ENCODE measurements at places on chromosomes 1 and 21. TPM values are rescaled to one million over a fixed set of nuclear protein-coding genes. Genes with fewer than 3 reads are reported as not detected.

The AXDND1 gene
- total RNA-seq: 0.20 TPM

The NOTCH2NLA gene
- 46.2 TPM for total RNA-seq

The IFI16 gene
- total RNA-seq: 13.3 TPM

The PROK1 gene
- not detected for total RNA-seq

The AMY1A gene
- not detected for total RNA-seq

The LIPI gene
- total RNA-seq: not detected

The GPR52 gene
- total RNA-seq: 1.0 TPM

The RXFP4 gene
- total RNA-seq: not detected

The TMEM269 gene
- 0.20 TPM for total RNA-seq

The HSF2BP gene
- 3.5 TPM for total RNA-seq

The IL19 gene
- not detected for total RNA-seq

The ADAMTS4 gene
- 2.8 TPM for total RNA-seq

The SLC9C2 gene
- total RNA-seq: not detected

The ATP1A4 gene
- total RNA-seq: not detected

The CD247 gene
- total RNA-seq: not detected

The SELE gene
- not detected for total RNA-seq

The LCE2A gene
- total RNA-seq: not detected

The C1orf87 gene
- total RNA-seq: 0.65 TPM

The S100A7 gene
- total RNA-seq: not detected

The PPP1R8 gene
- 39.7 TPM for total RNA-seq

The MAP3K21 gene
- 0.17 TPM for total RNA-seq

The DIO1 gene
- not detected for total RNA-seq

The ZBTB8OS gene
- total RNA-seq: 41.1 TPM

The MATN1 gene
- 0.47 TPM for total RNA-seq

The CFAP74 gene
- not detected for total RNA-seq

The HOOK1 gene
- total RNA-seq: 0.31 TPM

The KANK4 gene
- total RNA-seq: 1.3 TPM

The CFHR5 gene
- total RNA-seq: not detected

The ESRRG gene
- not detected for total RNA-seq

Data from chondrocyte (in vitro differentiated cells).